ENCODE measurements at places on chromosomes 13 and 19.

DNA sequence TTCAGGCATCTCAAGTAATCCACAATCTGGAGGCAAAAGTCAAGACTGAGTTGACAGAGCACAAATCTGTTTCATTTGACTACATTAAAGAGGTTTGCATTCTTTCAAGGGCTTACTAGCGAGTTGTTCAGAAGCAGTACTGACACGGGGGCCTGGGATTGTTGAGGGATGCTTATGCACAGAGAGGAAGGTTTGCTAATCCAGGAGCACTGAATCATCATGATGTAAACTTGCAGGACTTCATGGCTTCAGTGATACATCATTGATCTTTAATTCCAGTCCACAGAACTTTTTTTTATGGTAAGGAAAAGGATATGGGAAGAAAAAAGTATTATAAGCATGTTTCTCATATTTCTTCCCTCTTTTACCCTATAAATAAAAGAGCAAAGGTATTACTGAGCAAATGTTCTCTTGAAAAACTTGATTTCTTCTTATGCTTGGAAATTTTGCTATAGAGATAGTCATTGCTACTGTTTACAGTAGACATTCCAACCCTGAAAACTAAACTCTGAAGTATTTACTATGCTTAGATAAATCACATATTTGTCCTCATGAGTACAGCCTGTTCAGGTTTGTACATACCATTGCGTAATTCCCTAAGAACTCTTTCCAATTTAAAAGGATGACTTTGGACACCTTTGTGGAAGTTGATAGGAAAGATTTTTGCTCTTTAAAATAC lies 65.8 kb upstream of the KPNA3 start:
- DNase-seq, result no peak

- DNase-seq, result no peak
Measured at GRCh38 chr19:18176367-18177310, 3.0 kb downstream of the IFI30 start.

DNA sequence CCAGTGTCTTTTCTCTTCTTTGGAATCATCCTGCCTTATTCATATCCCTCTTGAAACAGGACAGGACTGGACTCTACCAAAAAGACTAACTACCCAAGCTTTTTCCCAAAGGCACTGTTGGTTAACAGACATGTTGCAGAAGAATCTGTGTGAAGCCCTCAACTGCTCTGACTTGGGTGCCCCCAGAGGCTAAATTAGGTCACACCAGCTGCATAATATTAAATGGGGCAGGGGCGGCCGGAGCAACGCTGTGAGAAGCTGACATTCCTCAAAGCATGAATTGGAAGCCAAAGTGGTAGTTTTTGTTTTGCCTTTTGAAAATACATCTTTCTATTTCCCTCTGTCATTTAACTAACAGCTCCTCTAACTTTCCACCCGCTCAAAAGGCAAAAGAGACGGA lies 185.9 kb downstream of the LHFPL6 start:
- no peak for DNase-seq

DNA sequence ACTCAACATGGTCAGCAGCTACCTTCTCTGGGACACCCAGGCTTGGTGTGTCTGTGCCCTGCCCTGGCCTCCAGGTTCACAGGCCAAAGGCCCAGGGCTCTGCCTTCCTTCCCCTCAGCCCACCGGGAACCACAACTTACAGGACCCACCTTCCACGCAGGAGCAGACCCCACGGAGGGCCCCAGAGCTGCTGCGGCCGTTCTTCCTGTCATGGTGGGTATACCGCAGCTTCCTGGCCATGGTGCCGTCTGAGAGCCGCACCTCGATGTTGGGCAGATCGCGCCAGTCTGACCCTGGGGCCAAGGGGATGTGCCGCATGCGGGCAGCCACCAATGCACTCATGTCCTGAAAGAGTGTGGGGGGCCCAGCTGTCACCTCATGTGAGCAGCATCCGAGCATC lies 17.2 kb upstream of the EIF3G start:
- DNase-seq, result no peak

- DNase-seq, result peak; percentile 17
Measured at GRCh38 chr19:6065685-6066374, 44.5 kb downstream of the RFX2 start.

GRCh38 chr19:8910775-8911414 lies 78.7 kb downstream of the MBD3L1 start:
- no peak for DNase-seq

GRCh38 chr13:32224916-32225315 lies 90.2 kb downstream of the ZAR1L start:
- DNase-seq, result no peak

GRCh38 chr13:33017323-33017929 lies 1.2 kb downstream of the KL start:
- no peak for DNase-seq

DNA sequence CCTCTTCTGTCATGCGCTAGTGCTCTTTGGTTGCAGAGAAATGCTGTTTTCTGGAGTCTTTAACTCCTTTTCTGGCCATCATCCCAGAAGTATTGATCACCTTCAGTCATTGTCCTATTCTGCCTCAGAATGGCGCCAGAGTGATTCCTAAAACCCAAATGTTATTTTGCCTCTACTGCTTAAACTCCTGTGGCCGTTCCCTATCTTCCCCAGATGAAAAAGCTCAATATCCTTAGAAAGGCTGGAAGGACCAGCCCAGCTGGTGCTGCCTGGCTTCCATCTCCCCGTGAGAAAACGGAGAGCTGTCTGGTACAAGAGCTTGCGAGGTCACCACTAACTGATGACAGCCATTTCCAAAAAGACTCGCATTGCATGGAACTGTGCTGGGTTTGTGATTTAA lies 179.1 kb downstream of the RBM26 start:
- no peak for DNase-seq

GRCh38 chr13:48775804-48776203 lies 122.1 kb downstream of the CYSLTR2 start:
- no peak for DNase-seq

GRCh38 chr13:113324398-113324797 lies 27.4 kb downstream of the LAMP1 start:
- no peak for DNase-seq

GRCh38 chr13:40337651-40338050 lies 328.8 kb downstream of the FOXO1 start:
- DNase-seq, result no peak

- DNase-seq, result no peak
Measured at GRCh38 chr13:31111136-31111535, 50.6 kb downstream of the HSPH1 start.

GRCh38 chr19:50203281-50204080 lies at the start of gene MYH14:
Gene MYH14 (plus strand): TSS chr19:50203622. CDS start chr19:50210366, 6,744 bp downstream.
- DNase-seq, result no peak

DNA sequence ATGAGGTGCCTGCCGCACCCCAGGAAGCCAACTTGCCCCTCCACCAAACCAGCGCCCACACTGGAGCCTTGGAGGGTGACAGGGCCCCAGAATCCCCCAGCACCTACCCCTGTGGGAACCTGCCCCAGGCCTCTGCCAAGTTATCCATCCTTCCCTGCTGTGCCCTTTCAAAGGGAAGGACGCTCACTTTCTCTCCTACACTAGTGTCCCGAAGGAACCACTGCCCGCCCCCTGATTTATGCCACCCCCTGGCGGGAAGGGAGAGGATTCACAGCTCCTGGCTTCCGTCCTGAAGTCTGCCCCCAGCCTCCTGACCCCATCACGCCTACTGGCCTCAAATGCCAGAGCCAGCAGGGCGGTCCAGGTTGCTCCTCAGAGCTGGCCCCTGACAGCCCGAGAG lies 1.4 kb downstream of the EVI5L start:
- no peak for DNase-seq

- DNase-seq, result no peak
Measured at GRCh38 chr19:5054551-5055456, 85.9 kb downstream of the KDM4B start.

- DNase-seq, result no peak
Measured at GRCh38 chr19:31112158-31112557, 237.1 kb downstream of the TSHZ3 start.

GRCh38 chr13:73060251-73061160 lies 1.7 kb downstream of the KLF5 start:
- DNase-seq, result no peak

- no peak for DNase-seq
Measured at GRCh38 chr13:76837801-76838200, 48.4 kb downstream of the KCTD12 start.

DNA sequence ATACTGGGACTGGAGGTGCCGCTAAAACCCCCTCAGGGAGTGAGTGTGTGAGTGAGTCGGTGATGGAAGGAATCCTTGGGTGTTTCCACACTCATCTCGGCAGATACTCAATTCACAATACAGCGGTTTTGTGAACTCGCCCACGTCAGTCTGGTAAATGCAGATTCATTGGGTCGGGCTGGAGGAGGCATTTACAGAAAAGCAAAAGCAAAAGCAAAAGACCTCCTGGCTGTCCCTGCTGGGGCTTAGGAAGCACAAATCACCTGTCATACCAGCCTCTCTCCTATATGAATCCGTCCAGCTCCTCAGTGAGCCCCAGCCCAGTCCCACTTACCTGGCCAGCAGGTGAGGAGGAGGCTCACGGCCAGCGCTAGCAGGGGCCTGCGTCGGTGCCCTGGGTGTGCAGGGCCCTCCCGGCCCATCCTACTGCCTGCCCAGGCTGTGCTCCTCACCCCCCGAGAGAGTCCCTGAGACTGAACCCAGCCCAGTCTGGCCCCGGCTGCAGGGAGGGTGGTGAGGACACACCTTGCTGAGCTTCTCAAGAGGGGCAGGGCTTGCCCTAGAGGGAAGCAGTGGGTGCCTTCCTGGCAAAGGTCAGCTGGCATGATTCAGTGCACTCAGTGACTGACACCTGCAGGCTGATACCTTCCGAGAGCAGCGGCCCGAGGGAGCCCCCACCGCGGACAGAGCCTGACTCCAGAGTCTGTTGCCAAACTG lies at the start of gene MUC16:
MUC16 (minus strand) TSS at position 475 of the 717 bp plus-strand sequence.
- DNase-seq, result no peak

DNA sequence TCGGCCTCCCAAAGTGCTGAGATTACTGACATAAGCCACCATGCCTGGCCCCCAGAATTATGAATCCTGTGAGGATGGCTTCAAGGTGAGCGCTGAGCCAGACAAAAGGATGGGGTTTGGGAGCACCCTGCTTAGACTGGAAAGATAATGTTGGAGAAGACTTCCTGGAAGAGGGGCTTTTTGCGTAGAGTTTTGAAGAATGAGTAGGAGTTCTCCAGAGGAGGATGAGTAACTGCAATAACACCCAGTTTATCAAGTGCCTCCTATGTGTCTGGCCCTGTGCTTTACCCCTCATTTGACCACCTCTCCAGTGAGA lies 641 bp upstream of the GDF15 start:
- DNase-seq, result no peak

DNA sequence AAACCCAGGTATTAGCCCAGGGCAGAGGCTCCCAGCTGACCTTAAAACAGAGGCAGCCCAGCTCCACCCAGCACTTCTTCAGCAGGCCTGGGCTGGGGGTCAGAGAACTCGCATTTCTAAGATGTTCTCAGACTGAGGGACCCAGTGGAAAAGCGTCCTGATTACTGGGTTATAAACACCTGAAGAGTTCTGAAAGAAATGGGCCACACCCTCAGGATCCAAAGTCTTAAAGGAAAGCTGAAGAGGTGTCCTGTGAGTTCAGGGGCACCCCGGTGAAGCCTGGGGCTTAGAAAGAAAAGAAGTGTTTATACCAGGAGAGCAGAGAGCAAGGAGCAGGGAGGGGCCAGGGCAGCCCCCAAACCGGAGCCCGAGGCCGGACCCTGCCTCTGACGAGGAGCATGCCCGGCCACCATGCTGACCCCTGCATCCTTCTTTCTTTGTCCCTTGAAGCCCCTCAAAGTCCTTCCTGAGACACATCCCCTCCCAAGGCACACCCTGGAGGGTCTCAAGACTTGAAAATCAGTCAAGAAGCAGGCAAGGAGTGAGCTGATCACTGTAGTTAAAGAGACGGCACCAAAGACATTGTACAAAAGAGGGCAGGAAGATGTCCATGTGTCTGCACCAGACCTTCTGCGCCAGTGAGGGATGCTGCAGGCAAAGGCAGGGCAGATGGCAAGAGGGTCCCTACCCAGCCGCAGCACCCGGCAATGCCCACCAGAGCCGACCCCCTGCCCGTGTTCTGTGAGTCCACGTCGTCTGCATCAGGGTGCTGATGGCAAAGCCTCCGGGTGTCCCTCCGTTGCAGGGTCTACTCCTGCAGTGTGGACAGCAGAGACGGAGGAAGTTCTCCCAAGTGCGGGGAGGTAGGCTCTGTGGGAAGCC lies 10.6 kb upstream of the RAB20 start:
- DNase-seq, result no peak

DNA sequence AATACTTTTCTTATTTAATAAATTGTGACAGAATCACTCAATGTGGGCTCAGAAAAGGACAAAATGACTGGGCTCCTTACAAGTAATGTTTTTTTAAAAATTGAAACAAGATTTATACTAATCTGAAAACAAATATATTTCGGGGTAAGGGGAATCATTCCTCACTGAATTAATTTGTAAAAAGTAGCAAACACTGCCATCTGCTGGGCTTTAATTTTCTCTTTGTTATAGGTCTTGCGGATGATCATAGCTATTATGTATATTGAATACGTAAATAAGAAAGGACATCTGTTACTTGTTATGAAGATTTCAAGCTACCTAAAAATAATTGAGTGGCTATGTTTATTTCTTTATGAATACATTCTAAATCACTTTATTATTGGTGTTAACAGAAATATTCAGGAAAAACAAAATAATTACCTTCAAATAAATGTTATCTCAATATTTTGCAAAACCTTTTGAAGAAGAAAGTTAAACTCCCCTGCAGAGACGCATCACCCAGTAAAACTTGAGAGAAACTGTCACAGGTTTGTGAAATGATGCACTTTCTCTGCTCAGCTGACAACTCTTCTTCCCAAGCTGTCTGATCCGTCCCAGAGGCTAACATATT lies 17.8 kb upstream of the ENOX1 start:
- DNase-seq, result no peak

- DNase-seq, result no peak
Measured at GRCh38 chr19:2014131-2014571, 1.4 kb downstream of the BTBD2 start.

- DNase-seq, result no peak
Measured at GRCh38 chr13:72757792-72758535, 23.7 kb downstream of the DIS3 start.

- no peak for DNase-seq
Measured at GRCh38 chr19:46665072-46665471, 4.1 kb upstream of the DACT3 start.

GRCh38 chr19:996051-996838 lies 4.0 kb upstream of the GRIN3B start:
- peak; percentile 66 for DNase-seq

GRCh38 chr13:78780708-78781107 lies 121.8 kb upstream of the OBI1 start:
- DNase-seq, result no peak

DNA sequence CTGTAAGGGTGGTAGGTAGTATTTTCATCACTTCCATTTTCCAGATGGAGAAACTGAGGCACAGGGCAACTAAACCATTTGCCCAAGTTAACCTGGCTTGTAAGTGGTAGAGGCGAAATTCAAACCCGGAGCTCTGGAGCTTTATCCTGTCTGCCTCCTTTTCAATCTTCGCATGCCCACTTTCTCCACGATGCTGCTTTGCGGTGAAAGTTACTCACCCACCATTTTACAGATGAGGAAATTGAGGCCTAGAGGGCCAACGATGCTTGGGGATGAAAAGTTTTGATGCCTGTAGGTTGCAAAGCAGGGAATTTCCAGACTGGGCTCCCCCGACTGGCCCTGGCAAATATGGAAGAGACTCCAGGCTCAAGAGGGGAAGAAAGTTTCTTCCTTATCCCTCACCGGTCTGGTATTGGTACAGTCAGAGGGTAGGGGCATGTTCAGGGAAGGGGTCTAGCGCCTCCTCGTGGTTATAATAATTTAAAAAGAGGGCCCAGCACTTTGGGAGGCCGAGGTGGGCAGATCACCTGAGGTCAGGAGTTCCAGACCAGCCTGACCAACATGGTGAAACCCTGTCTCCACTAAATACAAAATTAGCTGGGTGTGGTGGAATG lies 1.9 kb upstream of the SH2D3A start:
- DNase-seq, result no peak

- DNase-seq, result peak; percentile 37
Measured at GRCh38 chr19:34676697-34677385, at the start of gene SCGB2B2. Gene SCGB2B2 (minus strand): TSS chr19:34677159. CDS start chr19:34594563, 82,596 bp downstream.

All from stimulated activated CD4-positive, alpha-beta T cell treated with anti-CD3 and anti-CD28 coated beads, Interleukin-1b, Interleukin-23, amount 100 ng/mL, for 1 hour (primary cell).